HepG2 (cell line): ENCODE measurements at places on chromosomes 3 and 15. TPM values are rescaled to one million over a fixed set of nuclear protein-coding genes. Genes with fewer than 3 reads are reported as not detected.

SPG21 gene
- 42.4 and 53.0 TPM in 2 replicates for total RNA-seq

SIDT1 gene
- 0.07 TPM in 1 of 2 replicates, not detected in the other for total RNA-seq

ZNF80 gene
- not detected in 2 replicates for total RNA-seq

CLN6 gene
- total RNA-seq: 11.1 and 27.1 TPM in 2 replicates

DNA sequence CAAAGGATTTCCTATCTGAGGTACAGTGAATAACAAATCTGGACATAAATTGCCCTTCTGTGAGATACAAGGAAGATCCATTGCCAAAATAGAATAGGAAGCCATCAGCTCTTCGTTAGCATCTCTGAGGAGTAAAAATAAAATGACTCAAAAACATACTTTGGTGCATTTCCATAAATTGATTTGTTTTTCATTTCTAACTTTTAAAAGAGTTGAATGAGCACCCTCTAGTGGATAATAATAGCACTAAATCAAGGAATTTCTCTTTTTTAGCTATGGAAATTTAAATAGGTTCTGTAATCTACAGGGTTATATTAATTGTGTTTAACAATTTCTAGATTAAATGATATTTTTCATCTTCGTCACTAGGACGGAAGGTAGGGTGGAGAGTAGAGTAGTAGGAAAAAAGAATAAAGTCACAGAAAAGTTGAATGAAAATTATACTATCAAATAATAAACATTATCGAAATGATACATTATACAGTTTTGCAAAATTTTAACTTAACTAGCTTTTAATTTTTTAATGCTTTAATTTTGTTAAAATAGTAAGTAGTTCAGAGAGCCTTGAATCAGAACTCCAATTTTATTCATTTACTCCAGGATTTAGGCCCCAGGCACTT lies 6.4 kb downstream of the NSUN3 start:
- H3K36me3 ChIP-seq: peaks cover 12% of the 10 kb centered on the region; the same call in 1 of the 3 replicates
- H3K27ac ChIP-seq: no peak overlapping the region
- peak; percentile 3 for DNase-seq
- no peak overlapping the region for H3K4me3 ChIP-seq
- H3K27me3 ChIP-seq: no peaks in the 10 kb centered on the region

DNA sequence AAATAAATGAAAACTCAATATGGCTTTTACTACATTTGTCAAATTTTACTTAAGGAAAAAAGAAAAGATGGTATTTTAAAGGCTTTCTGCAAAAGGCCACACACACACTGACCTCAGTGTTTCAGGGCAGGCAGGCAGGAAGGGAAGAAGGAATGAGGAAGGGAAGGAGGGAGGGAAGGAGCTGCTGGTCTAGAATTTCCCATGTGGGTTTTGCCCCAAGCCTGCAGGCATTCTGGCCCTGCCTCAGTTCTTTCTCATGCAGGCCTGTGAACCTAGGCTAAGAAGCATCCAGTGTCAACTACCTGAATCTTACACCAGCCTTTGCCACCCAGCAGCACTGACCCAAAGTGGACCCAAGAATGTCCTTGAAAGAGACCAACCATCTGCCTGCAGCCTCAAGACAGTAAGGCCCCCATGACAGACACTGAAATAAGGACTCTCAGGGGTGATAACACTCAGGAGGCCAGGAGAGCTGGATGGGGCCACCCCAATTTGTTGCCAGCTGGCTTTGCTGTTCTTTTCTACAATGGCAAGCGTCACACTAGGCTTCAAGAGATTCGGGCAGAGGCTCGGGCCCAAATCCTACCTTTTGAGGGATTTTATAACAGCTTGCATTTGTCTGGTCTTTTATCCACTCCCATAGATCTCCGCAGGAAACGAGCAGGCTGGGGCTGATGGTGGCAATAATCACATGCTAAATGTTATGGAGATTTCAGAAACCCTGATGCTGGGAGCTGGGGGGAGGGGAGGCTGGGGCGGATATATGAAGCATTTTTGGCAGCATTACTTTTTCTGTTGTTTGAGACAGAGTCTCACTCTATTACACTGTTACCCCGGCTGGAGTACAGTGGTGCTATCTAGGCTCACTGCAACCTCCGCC lies 51.4 kb downstream of the XXYLT1 start:
- H3K4me1 ChIP-seq: peaks cover 18% of the 10 kb centered on the region
- no peaks in the 10 kb centered on the region for H3K27me3 ChIP-seq
- H3K4me3 ChIP-seq: no peak overlapping the region
- H3K27ac ChIP-seq: peak overlapping the region; percentile 27
- no peaks in the 10 kb centered on the region; the same call in 2 of the 3 replicates for H3K36me3 ChIP-seq

GRCh38 chr3:127406309-127407025 lies 118.6 kb upstream of the PRR20G start:
- H3K36me3 ChIP-seq: no peaks in the 10 kb centered on the region
- no peaks in the 10 kb centered on the region for H3K4me1 ChIP-seq
- H3K4me3 ChIP-seq: no peak overlapping the region
- H3K27me3 ChIP-seq: peaks cover 57% of the 10 kb centered on the region; the same call in 2 of the 3 replicates

DNA sequence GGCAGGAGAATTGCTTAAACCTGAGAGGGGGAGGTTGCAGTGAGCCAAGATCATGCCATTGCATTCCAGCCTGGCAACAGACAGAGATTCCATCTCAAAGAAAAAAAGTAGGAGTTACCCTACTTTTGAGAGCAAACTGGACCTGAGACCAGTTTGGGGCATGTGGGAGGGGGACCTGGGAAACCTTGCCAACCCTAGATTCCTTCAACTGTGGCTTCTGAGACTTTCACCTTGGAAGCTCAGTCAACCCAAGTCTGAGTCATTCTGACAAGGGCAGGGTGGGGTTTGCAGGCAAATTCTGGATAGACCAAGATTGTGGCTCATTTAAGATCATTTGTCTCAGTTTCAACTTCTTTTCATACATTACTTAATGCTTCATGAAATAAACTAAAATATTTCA lies 23.8 kb upstream of the SIAH2 start:
- DNase-seq: no peak
- H3K27ac ChIP-seq: no peak overlapping the region
- no peak overlapping the region for H3K4me3 ChIP-seq
- no peaks in the 10 kb centered on the region for H3K36me3 ChIP-seq
- peaks cover 2% of the 10 kb centered on the region; the same call in 1 of the 2 replicates for H3K27me3 ChIP-seq
- peaks cover 7% of the 10 kb centered on the region; the same call in 1 of the 2 replicates for H3K4me1 ChIP-seq

DNA sequence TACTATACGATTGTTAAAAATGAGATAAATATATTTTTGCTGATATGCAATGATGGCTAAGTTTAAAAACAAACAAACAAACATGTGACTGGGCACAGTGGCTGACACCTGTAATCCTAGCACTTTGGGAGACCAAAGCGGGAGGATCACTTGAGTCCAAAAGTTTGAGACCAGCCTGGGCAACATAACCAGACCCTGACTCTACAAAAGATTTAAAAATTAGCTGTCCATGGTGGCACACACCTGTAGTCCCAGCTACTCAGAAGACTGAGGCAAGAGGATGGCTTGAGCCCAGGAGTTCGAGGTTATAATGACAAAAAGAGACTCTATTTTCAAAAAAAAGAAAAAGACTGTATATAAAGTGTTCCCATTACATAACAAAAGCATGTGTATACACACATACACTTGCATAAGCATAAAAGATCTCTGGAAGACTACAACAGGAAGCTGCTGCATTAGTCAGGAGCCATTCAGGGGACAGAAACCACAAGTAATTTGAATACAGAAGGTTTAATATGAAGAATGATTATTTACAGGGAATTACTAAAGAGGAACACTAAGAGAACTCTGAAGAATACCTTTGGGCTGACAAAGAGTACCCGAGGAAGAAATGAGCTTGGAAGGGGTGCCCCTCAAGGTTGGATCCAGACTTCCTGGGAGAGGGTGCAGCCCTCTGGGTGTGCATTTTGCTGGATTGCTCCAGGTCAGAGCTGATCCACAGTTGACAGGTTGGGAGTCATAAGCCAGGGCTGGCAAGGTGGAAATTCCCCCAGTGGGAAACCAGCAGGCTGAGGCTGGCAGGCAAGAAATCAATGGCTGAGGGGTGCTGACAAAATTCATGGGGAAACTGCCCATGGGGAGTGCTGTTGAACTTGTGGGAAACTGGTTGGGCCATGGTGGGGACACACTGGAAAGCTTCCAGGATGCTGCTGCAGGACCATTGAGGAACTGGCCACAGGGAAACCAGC lies 9.3 kb upstream of the TM4SF18 start:
- no peak for DNase-seq
- no peak overlapping the region for H3K4me3 ChIP-seq
- H3K27ac ChIP-seq: no peak overlapping the region
- no peaks in the 10 kb centered on the region for H3K27me3 ChIP-seq
- H3K4me1 ChIP-seq: peaks cover 35% of the 10 kb centered on the region

DNA sequence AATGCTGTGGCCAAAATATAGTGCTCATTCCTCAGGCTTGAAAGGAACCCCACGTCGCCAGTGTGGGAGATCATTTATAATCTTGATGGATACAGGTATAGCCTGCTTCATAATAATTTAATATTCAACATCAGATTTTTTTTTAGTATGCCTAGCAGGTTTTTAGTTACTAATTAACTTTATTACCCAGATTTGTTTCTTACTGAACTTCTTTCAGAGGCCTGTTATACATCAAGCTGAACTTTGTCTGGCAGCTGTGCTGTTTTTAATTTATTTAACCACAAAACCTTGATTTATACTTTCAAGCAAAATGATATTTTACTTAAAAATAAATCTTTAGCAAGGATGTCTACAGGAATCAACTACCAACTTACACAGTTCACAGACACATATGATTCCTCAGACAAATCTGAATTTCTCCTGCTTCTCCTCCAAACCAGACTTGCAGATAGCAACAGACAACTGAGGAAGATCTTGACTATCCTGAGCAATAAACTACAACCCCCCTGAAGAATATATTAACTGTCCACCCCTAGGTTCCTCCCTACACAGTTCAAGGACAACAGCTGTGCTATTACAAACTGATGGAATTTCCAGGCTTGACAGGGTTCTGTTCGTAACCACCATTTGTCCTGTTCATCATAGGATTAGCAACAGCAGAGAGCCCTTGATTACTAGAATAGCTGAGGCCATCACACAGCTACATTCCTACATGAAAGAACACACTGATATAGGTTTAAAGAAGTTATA lies 610 bp downstream of the MAP4 start:
- no peaks in the 10 kb centered on the region for H3K27me3 ChIP-seq
- peak; percentile 48 for DNase-seq
- H3K4me3 ChIP-seq: no peak overlapping the region
- peaks cover 9% of the 10 kb centered on the region; the same call in 1 of the 3 replicates for H3K36me3 ChIP-seq
- peaks cover 77% of the 10 kb centered on the region for H3K4me1 ChIP-seq
- H3K27ac ChIP-seq: peak overlapping the region; percentile 49

DNA sequence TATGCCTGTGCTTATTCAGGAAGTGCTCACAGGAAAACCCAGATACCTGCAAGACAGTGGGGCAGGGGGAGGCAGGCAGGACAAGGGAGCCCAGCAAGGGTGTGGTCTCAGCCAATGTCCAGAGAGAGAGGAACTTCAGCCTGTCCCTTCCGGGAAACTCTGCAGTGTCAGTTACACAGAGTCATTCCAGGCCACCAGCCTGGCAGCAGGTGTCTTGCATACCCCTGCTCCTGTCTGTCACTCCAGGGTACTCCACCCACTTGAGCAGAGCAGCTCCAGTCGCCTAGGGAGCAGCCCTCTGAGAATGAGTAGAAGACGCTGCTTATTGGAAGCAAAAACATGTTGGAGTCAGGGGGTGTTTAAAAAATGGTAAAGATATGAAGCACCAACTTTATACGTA lies 431.2 kb upstream of the RGMA start:
- no peak for DNase-seq
- no peaks in the 10 kb centered on the region for H3K4me1 ChIP-seq
- no peak overlapping the region for H3K4me3 ChIP-seq

- DNase-seq: peak; percentile 93
- H3K36me3 ChIP-seq: no peaks in the 10 kb centered on the region
- H3K4me1 ChIP-seq: peaks cover 66% of the 10 kb centered on the region
Measured at GRCh38 chr15:52134502-52135144, 22.0 kb upstream of the BCL2L10 start.

DNA sequence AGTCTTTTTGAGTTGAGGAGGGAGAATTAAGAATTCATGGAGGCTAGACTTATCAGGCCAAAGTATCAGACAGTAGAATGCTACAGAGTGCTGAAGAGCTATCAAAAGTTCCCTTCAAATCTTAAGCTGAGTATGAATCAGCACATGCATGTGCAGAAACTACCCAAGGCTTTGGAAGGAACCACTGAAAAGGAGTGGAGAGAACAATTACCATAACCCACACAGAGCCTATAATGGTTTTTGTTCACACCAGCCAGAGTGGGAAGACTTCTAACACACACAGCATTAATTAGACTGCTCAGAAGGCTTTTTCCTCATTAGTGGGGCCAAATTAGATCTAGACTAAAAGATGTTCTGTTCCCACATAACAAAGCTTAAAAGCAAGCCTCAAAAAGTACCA lies 83.7 kb upstream of the SLC6A11 start:
- H3K27ac ChIP-seq: no peak overlapping the region
- DNase-seq: no peak

DNA sequence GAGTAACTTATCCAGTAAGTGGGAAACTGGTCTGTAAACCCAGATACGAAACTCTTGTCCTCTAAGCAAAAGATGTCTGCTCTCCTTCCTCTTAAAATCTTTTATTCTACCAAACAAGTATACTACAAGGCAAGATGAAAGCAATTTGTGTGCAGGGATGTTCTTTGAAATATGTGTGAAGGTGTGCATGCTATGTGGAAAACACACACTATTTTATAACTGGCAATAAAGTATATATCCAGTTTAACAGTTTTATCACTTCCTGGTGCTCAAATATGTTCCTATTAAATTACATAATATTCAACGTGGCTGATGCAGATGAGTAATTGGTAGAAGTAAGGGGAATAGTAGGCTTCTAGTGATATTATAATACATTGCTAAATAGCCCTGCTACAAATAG lies 566.5 kb downstream of the ROBO2 start:
- no peak for DNase-seq
- no peak overlapping the region for H3K4me3 ChIP-seq
- no peaks in the 10 kb centered on the region for H3K36me3 ChIP-seq
- H3K4me1 ChIP-seq: peaks cover 12% of the 10 kb centered on the region
- H3K27me3 ChIP-seq: no peaks in the 10 kb centered on the region

DNA sequence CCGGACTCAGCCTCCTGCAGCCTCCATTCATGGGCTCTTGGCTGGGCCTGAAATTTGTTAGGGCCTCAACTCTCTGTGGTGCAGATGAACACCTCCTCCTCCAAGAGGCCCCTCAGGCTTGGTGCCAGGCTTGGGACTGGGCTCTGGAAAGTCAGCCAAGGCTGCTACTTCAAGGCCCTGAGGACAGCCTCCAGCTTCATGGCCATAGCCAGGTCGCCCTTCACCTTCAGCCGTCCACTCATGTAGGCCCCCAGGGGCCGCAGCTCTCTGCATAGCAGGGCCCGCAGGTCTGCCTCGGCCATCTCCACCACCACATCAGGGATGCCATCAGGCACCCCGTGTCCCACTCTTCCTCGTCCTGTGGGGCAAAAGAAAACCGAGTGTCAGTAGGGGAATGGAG lies 8.3 kb downstream of the STOML1 start:
- H3K4me3 ChIP-seq: no peak overlapping the region
- H3K27ac ChIP-seq: no peak overlapping the region
- H3K36me3 ChIP-seq: no peaks in the 10 kb centered on the region
- H3K27me3 ChIP-seq: no peaks in the 10 kb centered on the region; the same call in 1 of the 2 replicates
- H3K4me1 ChIP-seq: no peaks in the 10 kb centered on the region
- no peak for DNase-seq

- H3K27ac ChIP-seq: no peak overlapping the region
- H3K4me3 ChIP-seq: no peak overlapping the region
- DNase-seq: no peak
- no peaks in the 10 kb centered on the region for H3K27me3 ChIP-seq
- no peaks in the 10 kb centered on the region for H3K36me3 ChIP-seq
Measured at GRCh38 chr3:45567730-45568172, 26.8 kb upstream of the LIMD1 start.
